ENCODE measurements at places on chromosomes 1 and 21. TPM values are rescaled to one million over a fixed set of nuclear protein-coding genes. Genes with fewer than 3 reads are reported as not detected.

DNA sequence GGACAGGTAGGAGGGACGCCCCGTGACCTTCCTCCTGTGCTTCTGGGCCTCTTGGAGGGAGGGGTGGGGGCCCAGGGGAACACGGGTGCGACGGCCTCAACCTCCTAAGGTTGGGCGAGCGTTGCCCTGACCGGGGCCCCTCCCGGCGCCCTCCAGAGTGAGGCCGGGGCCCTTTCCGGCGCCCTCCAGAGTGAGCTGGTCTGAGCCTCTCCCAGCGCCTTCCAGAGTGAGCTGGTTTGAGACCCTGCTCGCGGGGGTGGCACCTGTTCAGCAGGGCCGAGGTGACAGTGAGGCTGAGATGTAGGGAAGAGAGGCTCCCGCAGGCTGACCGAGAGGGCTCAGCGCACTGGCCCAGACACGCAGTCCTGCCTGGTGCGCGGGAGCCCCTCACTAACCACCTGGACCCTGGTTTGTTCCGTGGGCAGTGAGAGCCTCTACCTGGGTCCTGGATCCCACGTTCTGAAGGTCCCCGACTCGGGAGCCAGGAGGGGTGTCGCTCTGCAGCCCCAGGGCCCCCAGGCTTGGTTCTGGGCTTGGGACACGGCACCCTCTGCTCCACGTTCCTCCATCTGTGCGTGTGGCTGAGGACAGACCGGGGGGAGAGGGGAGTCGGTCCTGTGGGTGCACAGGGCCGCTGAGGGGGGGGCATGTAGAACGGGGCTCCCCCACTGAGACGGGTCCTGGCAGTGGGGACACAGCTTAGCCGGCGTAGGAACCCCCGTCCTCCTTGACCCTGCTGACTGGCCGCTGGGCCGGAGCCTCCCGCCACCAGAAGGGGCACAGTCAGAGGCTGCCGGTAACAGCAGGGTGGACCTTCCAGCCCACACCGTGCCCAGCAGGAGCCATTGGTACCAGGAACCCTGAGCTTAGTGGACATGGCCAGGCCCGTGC is 1.4 kb downstream of the COL6A1 start:
- H3K4me1 ChIP-seq: no peaks in the 10 kb centered on the region
- peak overlapping the region; percentile 54 for H3K4me3 ChIP-seq
- H3K27ac ChIP-seq: no peak overlapping the region
- peaks cover 18% of the 10 kb centered on the region for H3K27me3 ChIP-seq

The AGT gene
- not detected for total RNA-seq

DNA sequence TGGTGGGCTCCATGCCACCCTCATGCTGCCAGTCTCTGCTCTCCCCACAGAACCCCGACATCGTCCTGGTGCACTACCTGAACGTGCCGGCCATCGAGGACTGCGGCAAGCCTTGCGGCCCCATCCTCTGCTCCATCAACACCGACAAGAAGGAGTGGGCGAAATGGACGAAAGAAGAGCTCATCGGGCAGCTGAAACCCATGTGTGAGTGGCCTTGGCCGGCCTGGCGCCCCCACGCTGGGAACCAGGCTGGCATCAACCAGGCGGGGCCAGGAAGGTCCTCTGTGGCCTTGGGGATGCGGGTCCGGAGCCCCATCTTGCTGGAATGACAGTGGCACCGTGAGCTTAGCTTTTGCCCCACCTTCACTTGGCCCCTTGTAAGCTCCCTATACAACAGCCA is 130.7 kb upstream of the VAMP3 start:
- no peak overlapping the region for H3K27ac ChIP-seq
- no peak overlapping the region for H3K4me3 ChIP-seq
- no peaks in the 10 kb centered on the region for H3K27me3 ChIP-seq
- no peak for DNase-seq

GRCh38 chr1:147627435-147628110 is 42.8 kb downstream of the ACP6 start:
- H3K27me3 ChIP-seq: no peaks in the 10 kb centered on the region
- H3K4me3 ChIP-seq: no peak overlapping the region

DNA sequence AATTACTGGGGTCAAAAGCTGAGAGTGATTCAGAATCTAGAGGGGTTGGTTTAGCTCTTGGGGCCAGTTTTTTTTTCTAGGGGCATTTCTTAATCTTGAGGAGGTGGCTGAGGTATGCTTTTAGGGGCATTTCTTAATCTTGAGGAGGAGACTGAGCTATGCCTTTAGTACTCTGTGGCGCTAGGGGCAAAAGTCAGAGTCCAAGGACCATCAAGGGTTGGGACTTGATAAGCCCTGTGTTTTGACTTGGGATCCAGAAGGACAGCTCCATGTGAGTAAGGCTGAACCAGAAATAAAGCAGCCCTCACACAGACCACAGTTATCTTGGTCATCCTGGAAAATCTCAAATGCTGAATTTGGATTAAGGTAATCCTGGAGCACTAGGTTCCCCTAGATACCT is 3.9 kb upstream of the CNIH3 start:
- H3K36me3 ChIP-seq: no peaks in the 10 kb centered on the region
- DNase-seq: no peak
- no peak overlapping the region for H3K4me3 ChIP-seq
- no peak overlapping the region for H3K27ac ChIP-seq
- H3K27me3 ChIP-seq: peaks cover 18% of the 10 kb centered on the region
- no peaks in the 10 kb centered on the region for H3K4me1 ChIP-seq

DNA sequence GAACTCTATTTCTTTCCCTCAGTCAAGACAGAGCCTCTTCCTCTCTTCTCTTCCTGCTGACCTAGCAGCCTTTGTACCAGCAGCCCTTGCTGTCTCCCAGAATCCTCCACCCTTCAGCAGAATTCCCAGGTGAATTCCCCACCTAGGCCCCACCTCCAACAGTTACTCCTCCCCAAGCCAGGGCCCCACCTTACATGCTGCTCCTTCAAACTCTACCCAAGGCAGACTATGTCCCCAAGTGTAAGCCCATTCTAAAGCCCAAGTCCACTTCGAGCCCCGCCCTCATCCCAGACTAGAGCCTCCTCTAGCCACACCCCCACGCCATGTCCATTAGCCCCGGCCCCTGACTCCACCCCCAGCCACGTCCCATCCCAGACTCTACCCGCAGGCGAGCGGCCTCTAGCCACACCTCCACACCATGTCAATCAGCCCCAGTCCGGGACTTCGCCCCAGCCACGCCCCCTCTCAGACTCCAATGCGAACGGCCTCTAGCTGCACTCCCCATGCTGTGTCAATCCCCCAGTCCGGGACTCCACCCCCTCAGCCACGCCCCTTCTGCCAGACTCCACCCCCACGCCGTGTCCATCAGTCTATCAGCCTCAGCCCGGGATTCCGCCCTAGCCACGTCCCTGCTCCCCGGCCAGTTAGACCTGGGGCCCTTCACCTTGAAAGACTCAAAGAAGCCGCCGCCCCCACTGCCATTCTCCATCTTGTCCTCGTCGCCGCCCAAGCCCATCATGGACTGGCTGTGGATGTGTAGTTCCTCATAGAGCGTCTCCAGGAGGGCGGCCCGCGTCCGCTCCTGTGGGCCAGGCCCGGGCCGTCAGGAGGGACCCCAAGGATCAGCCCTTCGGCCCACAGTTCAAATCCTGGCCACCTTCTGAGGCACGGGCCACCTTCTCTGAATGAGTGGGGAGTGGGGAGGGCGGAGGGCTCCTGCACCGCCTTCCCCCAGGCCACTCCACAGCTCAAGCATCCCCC is 61.3 kb downstream of the RAP1GAP start:
- no peaks in the 10 kb centered on the region for H3K27me3 ChIP-seq
- H3K27ac ChIP-seq: no peak overlapping the region
- peaks cover 8% of the 10 kb centered on the region for H3K4me1 ChIP-seq
- no peak overlapping the region for H3K4me3 ChIP-seq

The SLC25A24 gene
- total RNA-seq: 21.0 TPM
